Esophagus squamous epithelium (tissue), 5 donors: ENCODE measurements at places on chromosomes 5 and 9.

DNA sequence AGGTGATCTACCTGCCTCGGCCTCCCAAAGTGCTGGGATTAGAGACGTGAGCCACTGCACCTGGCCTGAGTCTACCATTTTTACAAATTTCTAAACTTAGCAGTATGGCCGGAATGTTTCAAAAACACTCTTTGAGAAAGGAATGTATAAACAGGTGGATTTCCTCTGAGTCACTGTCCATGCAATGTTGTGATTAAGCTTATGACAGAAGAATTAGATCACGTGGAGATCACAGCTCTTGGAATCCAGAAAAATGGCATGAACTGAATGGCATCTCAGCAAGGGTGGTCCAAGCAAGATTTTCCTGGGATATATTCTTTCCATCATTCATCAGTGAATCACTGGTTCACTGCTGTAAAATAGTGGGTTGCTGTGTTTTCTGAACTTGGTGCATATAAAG lies 865.0 kb downstream of the PTPRD start:
- DNase-seq: no peak

GRCh38 chr9:96021551-96022444 lies 146.3 kb downstream of the ERCC6L2 start:
- no peak for DNase-seq

DNA sequence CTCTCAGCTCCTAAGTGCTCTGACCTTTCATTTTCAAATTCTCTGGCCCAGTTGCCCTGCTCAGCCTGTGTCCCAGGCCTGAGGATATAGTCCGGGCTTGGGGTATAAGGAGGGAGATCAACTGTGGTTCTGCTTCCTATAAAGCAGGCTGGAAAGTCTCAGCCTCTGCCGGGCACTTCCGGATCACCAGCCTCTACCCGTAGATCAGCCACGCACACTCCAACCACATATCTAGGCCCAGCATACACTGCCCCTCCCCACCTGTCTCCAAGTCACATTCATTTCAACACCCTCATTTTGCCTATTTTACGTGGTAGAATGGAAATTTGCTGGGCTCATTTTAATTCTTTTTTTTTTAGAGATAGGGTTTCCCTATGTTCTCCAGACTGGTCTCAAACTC lies 3.1 kb downstream of the ZER1 start:
- no peak for DNase-seq

GRCh38 chr5:130526708-130527107 lies 622.4 kb downstream of the CHSY3 start:
- no peak for DNase-seq

DNA sequence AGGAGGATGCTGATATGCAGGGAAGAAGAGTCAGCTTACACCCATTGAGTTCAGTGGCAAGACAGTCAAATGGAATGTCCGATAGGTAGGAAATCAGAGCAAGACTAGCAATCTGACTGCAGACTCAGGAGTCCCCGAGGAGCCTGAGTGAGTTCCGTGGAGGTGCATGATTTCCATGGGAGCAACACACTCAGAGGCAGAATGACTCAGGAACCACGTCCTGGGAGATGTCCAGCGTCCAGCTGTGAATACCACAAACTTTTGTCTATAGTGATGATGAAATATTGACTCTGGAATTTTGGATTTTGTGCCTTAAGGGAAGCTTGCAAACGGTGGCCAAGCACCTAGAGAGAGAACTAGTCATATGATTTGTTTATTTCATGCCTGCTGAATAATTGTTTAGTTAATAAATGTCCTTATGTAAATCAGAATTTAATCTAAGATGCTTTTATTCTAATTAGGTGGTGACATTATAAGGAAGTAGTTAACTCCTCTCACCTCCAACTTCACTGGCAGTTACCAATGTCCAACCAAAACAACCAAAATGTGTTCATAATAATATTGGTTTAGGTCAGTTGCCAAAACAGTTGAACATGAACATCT lies 100.4 kb downstream of the PDE4D start:
- no peak for DNase-seq

DNA sequence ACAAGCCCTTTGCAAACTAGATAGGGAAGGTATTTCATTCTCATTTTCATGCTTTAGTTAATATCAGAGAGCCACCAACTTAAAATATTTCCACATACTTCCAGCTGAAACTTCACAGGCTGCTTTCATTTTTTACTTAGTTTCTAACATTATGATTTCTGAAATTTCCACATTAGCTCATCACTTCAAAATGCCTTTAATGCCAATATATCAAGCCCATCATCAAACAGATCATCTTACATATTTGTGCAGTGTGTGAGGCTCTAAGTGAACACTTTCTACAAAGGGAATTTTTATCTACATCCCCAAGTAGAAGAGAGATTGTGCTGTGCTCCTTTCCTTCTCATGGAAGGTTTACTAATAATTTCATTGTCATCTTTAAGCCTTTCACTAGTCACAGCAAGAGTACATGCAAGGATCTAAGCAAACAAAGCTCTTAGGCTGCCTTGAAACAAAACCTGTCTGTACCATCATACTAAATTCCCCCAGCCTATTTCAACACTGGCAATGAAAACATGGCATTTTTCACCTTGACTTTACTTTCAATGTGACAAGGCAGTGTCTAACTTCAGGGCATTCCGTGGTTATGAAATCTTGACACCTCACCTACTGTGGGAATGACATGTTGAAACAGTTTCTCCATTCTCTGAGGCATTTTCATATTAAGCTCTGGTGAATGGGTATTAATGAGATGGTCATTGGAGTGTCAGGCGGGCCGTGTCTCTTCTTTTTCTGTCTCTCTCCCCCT lies 45.4 kb downstream of the PPP2R2B start:
- DNase-seq: no peak

DNA sequence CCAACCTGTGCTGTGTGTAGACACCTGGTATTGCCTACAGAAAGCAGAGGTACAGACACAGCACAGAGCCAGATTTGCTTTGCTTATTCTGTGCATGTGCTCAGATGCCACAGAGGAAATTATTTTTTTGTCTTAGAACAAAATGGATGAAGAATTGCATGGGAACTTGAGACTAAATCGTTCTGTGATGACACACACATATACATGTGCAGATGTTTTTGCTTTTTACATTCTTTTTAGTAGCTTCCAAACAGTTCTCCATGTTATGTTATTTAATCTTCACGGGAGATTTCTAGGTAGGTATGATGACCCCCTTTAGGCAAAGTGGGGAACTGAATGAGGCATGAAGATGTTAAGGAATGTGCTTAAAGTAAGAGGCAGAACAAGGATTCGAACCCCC lies 221.5 kb upstream of the PANK3 start:
- DNase-seq: no peak

GRCh38 chr5:132466433-132467286 lies 23.9 kb downstream of the IRF1 start:
- no peak for DNase-seq

DNA sequence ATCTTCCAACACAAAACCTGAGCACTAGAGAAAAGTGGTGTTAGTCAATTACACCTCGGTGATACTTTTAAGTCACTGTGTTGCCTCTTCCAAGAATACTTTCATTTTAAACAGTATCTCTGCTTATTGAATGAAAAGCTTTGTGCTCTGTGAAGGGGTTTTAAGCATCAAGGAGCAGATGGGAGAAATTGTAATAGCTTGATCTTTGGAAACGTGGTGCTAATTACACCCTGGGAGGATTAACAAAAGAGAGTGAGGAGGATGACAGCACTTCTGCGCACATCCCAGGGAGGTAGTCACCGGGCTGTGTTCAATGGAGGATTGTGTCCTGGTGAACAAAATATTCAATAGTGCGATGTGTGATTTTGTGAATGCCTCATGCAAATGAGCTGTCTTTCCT lies 477.4 kb upstream of the ADAMTS16 start:
- DNase-seq: no peak

DNA sequence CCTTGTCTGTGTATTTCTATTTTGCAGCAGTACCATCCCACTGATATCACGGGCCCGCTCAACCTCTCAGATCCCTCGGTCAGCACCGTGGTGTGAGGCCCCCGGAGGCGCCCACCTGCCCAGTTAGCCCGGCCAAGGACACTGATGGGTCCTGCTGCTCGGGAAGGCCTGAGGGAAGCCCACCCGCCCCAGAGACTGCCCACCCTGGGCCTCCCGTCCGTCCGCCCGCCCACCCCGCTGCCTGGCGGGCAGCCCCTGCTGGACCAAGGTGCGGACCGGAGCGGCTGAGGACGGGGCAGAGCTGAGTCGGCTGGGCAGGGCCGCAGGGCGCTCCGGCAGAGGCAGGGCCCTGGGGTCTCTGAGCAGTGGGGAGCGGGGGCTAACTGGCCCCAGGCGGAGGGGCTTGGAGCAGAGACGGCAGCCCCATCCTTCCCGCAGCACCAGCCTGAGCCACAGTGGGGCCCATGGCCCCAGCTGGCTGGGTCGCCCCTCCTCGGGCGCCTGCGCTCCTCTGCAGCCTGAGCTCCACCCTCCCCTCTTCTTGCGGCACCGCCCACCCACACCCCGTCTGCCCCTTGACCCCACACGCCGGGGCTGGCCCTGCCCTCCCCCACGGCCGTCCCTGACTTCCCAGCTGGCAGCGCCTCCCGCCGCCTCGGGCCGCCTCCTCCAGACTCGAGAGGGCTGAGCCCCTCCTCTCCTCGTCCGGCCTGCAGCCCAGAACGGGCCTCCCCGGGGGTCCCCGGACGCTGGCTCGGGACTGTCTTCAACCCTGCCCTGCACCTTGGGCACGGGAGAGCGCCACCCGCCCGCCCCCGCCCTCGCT lies 1.9 kb downstream of the LRRC26 start:
- no peak for DNase-seq

DNA sequence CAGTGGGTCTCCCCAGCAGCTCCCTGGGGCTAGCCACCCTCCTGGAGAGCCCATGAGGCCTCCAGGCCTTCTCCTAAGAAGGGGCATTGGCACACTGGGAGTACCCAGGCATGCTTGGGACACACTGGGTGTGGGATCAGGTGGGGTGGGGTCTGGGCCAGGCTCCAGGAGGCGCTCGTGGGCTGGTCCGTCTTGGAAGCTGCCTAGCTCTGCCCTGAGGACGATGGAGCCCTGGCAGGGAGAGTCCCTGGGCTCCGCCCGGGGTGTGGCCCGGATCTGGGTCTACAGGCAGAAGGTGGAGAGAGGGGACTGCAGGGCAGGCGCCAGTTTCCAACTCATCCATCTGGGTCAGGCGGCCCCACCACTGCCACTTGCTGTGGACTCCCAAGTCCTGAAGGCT lies 2.4 kb downstream of the PRRX2 start:
- DNase-seq: no peak

GRCh38 chr5:139022528-139022927 lies 147.4 kb upstream of the LRRTM2 start:
- no peak for DNase-seq

GRCh38 chr5:132714456-132715307 lies 22.7 kb downstream of the KIF3A start:
- DNase-seq: no peak

- DNase-seq: no peak
Measured at GRCh38 chr9:114771889-114772288, 34.0 kb downstream of the TNFSF15 start.

DNA sequence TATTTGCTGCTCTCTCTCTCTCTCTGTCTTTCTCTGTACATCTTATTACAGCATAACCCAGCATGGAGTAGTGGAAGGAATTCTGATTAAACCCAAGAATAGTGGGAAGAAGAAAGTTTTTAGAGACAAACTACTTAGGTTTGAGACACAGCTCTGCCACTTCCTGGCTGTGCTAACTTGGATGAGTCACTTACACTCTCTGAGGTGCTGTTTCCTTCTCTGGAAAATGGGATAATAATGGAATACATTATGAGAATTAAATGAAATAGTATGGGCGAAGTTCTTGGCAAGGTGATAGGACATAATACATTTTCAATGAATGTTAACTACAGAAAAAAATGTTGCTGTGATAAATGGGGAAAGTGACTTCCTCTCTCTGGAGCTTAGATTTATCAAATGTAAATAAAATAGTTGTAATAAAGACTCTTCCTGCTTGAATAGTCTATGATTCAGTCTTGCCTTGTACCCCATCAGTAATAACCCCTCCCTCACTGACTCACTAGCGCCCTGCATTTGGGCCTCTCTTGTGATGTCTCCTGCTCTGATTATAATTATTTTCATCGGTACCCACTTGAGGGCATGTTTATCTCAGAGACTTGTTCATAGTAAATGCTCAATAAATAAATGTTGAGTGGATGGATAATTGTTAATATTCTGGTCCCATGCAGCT lies 27.6 kb downstream of the KIF4B start:
- no peak for DNase-seq
